Sigmoid colon (tissue), 7 donors: ENCODE measurements at places on chromosomes 5 and 9. TPM values are rescaled to one million over a fixed set of nuclear protein-coding genes. Genes with fewer than 3 reads are reported as not detected.

GRCh38 chr5:146018514-146019375 is 82.4 kb downstream of the SH3RF2 start:
- no peaks in the 10 kb centered on the region for H3K27me3 ChIP-seq
- H3K36me3 ChIP-seq, result no peaks in the 10 kb centered on the region
- H3K27ac ChIP-seq, result no peak overlapping the region
- no peak overlapping the region for H3K4me3 ChIP-seq

DNA sequence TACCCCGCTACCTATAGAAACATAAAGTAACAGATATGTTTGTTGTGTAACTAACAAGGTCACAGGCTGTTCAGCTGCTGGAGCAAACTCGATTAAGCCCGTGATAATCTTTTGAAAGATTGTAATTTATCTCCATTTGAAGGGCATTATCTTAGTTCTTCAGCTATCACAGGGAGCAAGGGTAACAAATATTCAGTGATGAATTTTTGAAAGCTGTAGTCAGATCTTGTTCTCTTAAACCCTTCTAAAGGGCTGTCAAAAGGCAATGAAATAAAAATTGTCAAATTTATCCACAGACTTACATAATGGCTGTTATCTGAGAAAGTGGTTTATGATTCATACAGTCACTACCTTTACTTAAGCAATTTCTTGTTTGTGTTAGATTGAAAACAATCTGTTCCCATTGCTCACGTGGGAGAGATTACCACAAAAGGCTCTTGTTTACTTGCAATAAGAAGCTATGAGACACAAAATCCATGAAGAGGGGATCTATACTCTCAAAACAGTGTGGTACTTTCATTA is 78.3 kb upstream of the ZNF608 start:
- no peak for DNase-seq
- no peaks in the 10 kb centered on the region for H3K36me3 ChIP-seq
- H3K27ac ChIP-seq, result no peak overlapping the region
- no peaks in the 10 kb centered on the region for H3K4me1 ChIP-seq
- H3K27me3 ChIP-seq, result no peaks in the 10 kb centered on the region
- H3K4me3 ChIP-seq, result no peak overlapping the region

DNA sequence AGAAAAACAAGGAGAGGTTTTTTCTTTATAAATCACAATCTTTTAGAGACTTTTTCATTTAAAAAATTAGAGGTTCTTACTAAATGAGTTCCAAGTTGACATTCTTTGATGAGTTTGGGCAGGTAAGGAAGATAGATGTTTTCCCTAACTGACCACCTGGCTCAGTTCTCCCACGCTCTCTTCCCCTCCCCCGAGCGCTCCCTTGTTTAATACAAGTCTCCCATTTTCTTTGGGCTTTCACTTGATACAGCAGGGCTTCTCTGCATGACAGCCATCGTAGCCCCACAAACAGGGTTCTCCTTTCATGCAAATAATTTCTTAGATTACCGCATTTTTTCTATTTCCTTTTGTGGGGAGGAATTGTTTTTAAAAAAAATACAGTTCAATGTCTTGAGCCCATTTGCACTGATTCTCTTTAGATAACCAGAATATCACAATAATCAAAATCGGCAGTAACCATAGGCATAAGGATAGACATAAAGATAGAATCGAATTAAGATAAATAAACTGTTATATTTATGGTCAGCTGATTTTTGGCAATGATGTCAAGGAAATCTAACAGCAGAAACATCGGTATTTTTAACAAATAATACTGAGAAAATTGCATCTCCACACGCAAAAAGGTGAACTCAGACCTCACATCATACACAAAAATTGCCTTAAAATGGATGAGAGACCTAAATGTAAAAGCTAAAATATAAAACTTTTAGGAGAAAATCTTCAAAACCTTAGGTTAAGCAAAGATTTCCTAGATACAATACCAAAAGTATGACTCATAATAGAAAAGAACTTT is 325.4 kb downstream of the PIK3R1 start:
- no peak overlapping the region for H3K27ac ChIP-seq
- H3K4me1 ChIP-seq, result peaks cover 7% of the 10 kb centered on the region
- DNase-seq, result no peak
- no peaks in the 10 kb centered on the region for H3K36me3 ChIP-seq
- H3K4me3 ChIP-seq, result no peak overlapping the region
- no peaks in the 10 kb centered on the region for H3K27me3 ChIP-seq

Gene NSMF
- total RNA-seq, result 33.8 TPM

DNA sequence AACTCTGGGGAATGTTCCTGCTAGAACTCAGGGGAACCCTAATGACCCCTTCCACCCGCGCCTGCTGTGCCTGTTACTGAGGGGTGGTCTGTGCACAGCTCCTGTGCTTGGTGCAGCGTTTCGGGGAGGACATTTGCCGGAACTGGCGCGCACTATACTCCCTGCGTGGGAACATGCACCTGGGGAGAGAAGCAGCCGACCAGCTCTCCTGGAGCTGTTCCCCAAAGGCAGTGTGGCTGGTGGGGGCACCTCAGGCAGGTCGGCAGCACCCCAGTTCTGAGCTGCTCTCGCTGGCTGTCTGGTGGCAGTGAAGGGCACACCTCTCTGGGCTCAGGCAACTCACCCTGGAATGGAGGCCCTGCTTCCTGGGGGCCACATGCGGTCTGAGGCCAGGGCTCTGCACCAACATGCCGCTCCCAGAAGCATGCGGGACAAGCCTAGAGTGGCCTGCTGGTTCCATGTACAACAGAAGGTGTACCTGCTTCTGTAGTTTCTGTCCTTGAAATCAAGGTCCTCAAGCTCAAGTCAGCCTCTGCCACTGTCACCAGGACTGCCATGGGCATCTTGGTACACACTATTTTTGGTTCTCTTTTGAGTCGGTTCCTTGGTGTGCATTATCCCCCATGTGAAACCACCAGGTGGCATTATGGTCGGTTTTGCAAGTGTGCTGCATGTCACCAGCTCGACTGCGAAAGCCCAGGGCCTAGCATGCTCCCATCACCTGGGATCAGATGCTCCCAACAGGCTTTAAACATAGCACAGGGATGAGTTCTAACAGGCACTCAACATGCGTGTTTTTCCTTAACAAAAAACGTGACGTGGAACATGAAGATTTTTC is 7.8 kb upstream of the MRNIP start:
- no peak overlapping the region for H3K4me3 ChIP-seq
- no peak overlapping the region for H3K27ac ChIP-seq
- peaks cover 58% of the 10 kb centered on the region for H3K36me3 ChIP-seq

GRCh38 chr5:1526681-1527131 is 2.9 kb upstream of the LPCAT1 start:
- peaks cover 19% of the 10 kb centered on the region for H3K4me1 ChIP-seq
- no peak overlapping the region for H3K27ac ChIP-seq
- no peak overlapping the region for H3K4me3 ChIP-seq
- peak; percentile 46 for DNase-seq
- H3K36me3 ChIP-seq, result no peaks in the 10 kb centered on the region
- no peaks in the 10 kb centered on the region for H3K27me3 ChIP-seq

- no peak overlapping the region for H3K27ac ChIP-seq
- H3K4me3 ChIP-seq, result no peak overlapping the region
- DNase-seq, result no peak
- no peaks in the 10 kb centered on the region for H3K36me3 ChIP-seq
- H3K27me3 ChIP-seq, result no peaks in the 10 kb centered on the region
Measured at GRCh38 chr5:164184158-164184557, 678.7 kb downstream of the MAT2B start.

- H3K4me1 ChIP-seq, result peaks cover 5% of the 10 kb centered on the region
- DNase-seq, result no peak
- H3K4me3 ChIP-seq, result no peak overlapping the region
Measured at GRCh38 chr5:115379622-115380344, 83.3 kb upstream of the CCDC112 start.

Gene GKAP1
- total RNA-seq, result 23.9 TPM

DNA sequence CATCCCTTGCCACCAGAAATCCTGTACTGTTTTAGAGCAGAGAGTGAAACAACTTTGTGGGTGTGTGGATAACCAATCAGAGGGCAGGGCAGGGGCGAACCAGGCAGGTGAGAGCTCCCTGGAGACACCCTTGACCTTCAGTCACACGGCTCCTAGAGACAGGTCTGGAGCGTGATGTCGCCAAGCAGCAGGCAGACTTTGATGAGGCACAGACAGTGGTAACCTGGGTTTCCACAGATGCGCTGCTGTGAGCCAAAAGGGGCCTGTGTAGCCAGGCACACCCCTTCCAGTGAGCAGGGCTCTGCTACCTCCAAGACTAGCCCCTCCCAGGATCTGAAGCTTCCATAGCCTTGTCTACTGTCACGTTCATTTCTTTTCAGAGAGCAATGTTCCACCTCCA is 317.8 kb upstream of the ADCY2 start:
- H3K4me1 ChIP-seq, result no peaks in the 10 kb centered on the region
- no peaks in the 10 kb centered on the region for H3K27me3 ChIP-seq
- no peak overlapping the region for H3K27ac ChIP-seq
- H3K4me3 ChIP-seq, result no peak overlapping the region
- no peaks in the 10 kb centered on the region for H3K36me3 ChIP-seq

Gene CD74
- 216 TPM for total RNA-seq

DNA sequence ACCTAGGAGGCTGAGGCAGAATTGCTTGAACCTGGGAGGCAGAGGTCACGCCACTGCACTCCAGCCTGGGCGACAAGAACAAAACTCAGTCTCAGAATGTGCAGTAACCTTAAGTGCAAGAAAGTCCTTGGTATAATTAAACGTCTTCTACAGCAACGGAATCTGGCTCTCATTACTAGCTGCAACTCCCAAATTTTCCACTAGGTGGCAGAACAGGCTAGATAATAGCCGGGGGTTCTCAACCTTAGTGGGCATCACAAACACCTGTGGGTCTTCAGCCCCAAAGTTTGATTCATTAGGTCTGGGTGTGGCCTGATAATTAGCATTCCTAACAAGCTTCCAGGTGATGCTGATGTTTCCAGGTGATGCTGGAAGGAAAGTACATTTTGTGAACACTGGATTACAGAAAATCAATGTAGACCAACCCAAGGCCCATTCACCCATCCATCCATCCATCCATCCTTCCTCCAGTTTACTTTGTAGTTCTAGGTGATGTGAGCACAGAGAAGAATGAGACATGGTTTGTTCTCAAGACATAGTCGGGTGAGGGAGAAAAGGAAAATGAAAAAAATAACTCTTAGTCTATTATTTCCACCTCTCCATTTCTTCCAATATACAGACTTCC is 37.3 kb downstream of the FBXW2 start:
- H3K36me3 ChIP-seq, result no peaks in the 10 kb centered on the region
- H3K4me1 ChIP-seq, result peaks cover 5% of the 10 kb centered on the region
- DNase-seq, result no peak
- no peaks in the 10 kb centered on the region for H3K27me3 ChIP-seq
